Fibroblast of lung (primary cell): ENCODE measurements at places on chromosomes 2 and 18. TPM values are rescaled to one million over a fixed set of nuclear protein-coding genes. Genes with fewer than 3 reads are reported as not detected.

GRCh38 chr18:59229191-59229590, 9.2 kb downstream of the GRP start:
- H3K27ac ChIP-seq = no peak overlapping the region
- H3K27me3 ChIP-seq = peaks cover 8% of the 10 kb centered on the region
- no peaks in the 10 kb centered on the region for H3K4me1 ChIP-seq
- DNase-seq = no peak
- no peaks in the 10 kb centered on the region for H3K36me3 ChIP-seq

GRCh38 chr2:20868377-20868776, 45.5 kb upstream of the LDAH start:
- H3K27ac ChIP-seq = no peak overlapping the region
- H3K4me1 ChIP-seq = no peaks in the 10 kb centered on the region
- no peaks in the 10 kb centered on the region for H3K27me3 ChIP-seq
- no peaks in the 10 kb centered on the region for H3K36me3 ChIP-seq
- no peak for DNase-seq

- no peaks in the 10 kb centered on the region for H3K36me3 ChIP-seq
- peak; percentile 63 for DNase-seq
- no peaks in the 10 kb centered on the region for H3K27me3 ChIP-seq
- H3K27ac ChIP-seq = no peak overlapping the region
- H3K4me1 ChIP-seq = peaks cover 6% of the 10 kb centered on the region
- H3K4me3 ChIP-seq = no peak overlapping the region
These were observed 41.5 kb upstream of the CAB39 start for GRCh38 chr2:230671117-230671516.

DNA sequence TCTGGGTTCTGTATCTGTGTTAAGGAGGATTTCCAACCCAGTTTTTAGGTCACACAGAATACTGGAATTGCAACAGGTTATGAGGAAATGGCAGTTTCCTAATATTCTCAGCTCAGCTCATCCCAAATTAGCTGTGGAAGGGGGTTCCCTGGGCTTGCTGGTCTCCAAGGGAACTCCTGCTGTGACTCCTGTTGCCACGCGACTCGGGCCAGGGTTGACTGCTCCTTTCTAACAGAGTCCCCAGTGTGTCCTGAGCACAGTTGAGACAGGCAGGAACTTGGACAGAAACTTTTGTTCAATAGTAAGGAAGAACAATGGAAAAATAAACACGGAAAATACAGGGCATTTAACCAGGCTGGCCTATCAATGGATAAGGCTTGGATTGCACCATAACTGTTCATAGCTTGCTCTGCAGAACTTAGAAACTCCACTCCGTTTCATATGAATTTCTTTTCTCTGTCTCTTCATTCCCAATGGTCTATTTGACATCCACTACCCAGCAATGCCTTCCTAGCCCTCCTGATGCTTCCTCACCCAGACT, 3.8 kb upstream of the ROCK2 start:
- no peak overlapping the region for H3K4me3 ChIP-seq
- H3K27me3 ChIP-seq = peaks cover 7% of the 10 kb centered on the region
- no peak overlapping the region for H3K27ac ChIP-seq
- no peak for DNase-seq

- no peaks in the 10 kb centered on the region for H3K36me3 ChIP-seq
- H3K4me3 ChIP-seq = no peak overlapping the region
- no peak for DNase-seq
These were observed 8.8 kb upstream of the POLI start for GRCh38 chr18:54260396-54261072.

- no peaks in the 10 kb centered on the region for H3K27me3 ChIP-seq
- peaks cover 2% of the 10 kb centered on the region for H3K36me3 ChIP-seq
- no peak overlapping the region for H3K4me3 ChIP-seq
- H3K4me1 ChIP-seq = peaks cover 6% of the 10 kb centered on the region
- peak; percentile 62 for DNase-seq
These were observed 61.9 kb downstream of the PUM2 start for GRCh38 chr2:20288642-20289340.

GRCh38 chr2:9380702-9381628, 42.4 kb downstream of the ITGB1BP1 start:
- H3K4me3 ChIP-seq = no peak overlapping the region
- H3K4me1 ChIP-seq = peaks cover 30% of the 10 kb centered on the region
- no peaks in the 10 kb centered on the region for H3K27me3 ChIP-seq
- DNase-seq = peak; percentile 92

The BOLL gene
- total RNA-seq = not detected in 2 replicates

DNA sequence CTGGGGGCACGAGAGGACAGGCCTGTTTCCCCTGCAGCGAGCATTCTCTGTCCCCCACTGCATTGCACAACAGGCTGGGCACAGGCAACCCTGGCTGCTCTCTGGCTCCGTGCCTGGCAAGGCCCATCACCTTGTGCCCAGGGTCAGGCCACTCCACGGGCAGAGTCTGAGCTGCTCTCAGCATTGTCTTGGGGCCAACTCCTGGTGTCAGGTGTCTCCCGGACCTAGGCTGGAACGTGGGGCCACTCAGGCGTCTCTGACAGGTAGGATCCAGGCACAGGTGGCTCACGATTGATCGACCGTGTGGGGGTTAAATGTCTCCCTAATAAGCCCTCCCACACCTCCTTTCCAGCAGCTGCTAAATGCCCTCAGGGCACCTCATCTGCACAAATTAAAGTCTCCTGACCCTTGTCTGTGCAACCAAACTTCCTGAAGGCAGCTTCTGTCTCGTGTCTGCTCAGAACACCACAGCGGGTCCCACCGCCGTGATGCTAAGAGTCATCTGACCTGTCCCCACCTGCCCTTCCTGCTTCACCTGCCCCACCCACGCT, 66.6 kb upstream of the GPC1 start:
- H3K4me3 ChIP-seq = no peak overlapping the region
- no peaks in the 10 kb centered on the region for H3K27me3 ChIP-seq
- no peak for DNase-seq

DNA sequence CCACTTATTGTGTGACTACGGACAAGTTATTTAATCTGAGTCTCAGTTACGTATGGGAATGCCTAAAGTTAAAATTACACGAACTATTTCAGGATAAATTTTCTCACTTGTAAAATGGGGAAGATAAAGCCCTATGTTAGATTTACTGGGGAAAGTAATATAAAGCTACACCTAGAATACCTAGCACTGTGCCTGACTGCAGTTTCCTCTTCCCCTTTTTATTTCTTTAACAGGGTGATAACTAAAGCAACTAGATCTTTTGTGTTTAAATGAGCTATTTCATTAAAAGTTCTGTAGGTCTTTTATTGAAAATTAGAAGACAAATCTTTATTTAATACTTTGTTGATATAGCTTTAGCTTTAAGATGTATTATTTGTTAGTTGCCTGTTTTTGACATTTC, 5.0 kb downstream of the B3GNT2 start:
- no peak overlapping the region for H3K4me3 ChIP-seq
- no peak for DNase-seq
- H3K4me1 ChIP-seq = peaks cover 2% of the 10 kb centered on the region
- H3K36me3 ChIP-seq = no peaks in the 10 kb centered on the region
- H3K27ac ChIP-seq = no peak overlapping the region
- no peaks in the 10 kb centered on the region for H3K27me3 ChIP-seq

DNA sequence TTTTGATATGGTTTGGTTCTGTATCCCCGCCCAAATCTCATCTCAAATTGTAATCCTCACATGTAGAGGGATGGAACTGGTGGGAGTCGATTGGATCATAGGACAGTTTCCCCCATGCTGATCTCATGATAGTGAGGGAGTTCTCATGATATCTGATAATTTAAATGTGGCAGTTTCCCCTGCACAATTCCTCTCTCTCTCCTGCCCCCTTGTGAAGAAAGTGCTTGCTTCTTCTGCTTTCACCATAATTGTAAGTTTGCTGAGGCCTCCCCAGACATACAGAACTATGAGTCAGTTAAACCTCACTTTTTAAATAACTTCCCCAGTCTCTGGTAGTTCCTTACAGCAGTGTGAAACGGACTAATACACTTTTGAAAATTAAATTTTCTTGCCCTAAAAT, 12.3 kb upstream of the KCNJ3 start:
- H3K27me3 ChIP-seq = no peaks in the 10 kb centered on the region
- no peak overlapping the region for H3K4me3 ChIP-seq
- no peaks in the 10 kb centered on the region for H3K36me3 ChIP-seq

DNA sequence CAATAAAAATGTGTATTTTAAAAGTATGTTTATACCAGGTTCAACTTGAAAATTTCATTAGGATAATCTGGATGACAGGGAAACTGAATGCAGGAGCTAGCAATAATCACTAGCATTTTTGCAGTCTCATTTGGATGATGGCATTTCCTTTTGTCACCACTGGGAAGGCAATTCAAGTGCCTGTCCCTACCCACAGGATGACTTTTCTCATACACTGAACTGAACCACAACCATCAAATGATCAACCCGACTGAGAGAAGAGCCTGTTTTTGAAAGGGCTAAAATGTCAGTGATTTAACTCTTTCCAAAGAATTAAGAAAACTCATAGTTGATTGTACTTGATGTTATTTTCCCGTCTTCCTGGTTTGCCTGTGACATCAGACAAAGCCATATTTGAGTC, 115.0 kb downstream of the FAM124B start:
- H3K27me3 ChIP-seq = no peaks in the 10 kb centered on the region
- no peaks in the 10 kb centered on the region for H3K36me3 ChIP-seq
- no peak overlapping the region for H3K4me3 ChIP-seq
- H3K27ac ChIP-seq = no peak overlapping the region
- H3K4me1 ChIP-seq = no peaks in the 10 kb centered on the region

DNA sequence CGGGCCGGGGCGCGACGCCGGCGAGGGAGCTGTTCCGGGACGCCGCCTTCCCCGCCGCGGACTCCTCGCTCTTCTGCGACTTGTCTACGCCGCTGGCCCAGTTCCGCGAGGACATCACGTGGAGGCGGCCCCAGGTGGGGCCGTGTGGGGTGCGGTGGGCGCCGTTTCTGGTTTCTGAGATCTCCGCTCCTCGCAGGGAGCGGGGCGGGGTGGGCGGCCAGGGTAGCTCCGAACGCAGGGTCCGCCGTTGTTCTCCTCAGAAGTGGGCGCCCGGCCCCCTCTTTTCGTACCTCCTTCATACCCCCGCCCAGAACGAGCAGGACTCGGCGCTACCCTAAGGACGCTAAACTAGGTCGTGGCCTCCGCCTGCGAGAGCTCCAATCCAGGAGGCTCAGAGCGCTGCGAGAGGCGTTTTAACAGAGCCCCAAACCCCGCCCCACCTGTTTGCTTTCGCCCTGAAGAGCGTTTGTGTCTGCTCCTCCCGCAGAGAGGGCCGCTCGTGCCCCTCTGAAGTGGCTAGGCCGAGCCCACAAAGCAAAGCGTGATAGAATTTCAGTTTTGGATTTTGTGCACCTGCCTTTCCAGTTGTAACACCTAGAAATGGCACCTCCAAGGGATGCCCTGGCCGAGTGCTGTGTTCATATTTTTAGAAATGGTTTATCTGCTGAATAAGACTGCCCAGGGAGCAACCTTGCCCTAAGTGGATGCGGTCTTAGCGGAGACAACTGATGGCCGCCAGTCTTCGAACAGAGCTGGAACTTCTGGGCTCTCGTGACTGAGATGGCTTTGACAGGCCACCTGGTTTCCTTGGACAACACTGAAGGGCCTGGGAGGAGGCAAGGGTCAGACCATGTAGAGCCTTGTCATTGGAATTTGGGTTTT, 626 bp downstream of the CAPN10 start:
- H3K27me3 ChIP-seq = no peaks in the 10 kb centered on the region
- DNase-seq = no peak
- peaks cover 12% of the 10 kb centered on the region for H3K4me1 ChIP-seq

The RBM45 gene
- 23.5 and 25.9 TPM in 2 replicates for total RNA-seq

- H3K27ac ChIP-seq = no peak overlapping the region
- DNase-seq = peak; percentile 2
These were observed 10.6 kb downstream of the C18orf63 start for GRCh38 chr18:74326231-74326630.
